ENCODE measurements at places on chromosomes 1 and 21.

GRCh38 chr1:113576271-113576670, 183.0 kb downstream of the PHTF1 start:
- no peak for DNase-seq

DNA sequence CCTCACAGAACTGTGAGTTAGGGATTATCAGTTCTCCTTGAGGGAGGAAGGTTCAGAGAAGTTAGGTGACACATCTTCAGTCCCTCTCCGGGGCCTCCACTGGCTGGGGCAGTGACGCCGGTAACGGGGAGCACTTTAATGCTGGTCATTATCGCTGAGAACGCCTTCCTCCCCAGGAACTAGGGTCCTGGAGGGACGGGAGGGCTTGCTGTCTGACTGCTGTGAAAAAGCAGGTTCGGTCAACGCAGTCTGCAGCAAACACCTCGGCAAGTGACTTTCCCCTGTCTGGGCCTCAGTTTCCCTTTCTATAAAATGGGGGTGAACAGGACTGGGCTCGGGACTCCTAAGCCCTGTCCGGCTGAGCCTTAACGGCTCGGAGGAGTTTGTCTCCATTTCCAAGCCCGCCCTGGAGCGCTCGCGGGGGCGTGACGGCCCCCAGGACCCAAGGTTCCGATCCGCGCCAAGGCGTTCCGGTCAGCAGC, 341 bp upstream of the TMEM61 start:
- no peak for DNase-seq

DNA sequence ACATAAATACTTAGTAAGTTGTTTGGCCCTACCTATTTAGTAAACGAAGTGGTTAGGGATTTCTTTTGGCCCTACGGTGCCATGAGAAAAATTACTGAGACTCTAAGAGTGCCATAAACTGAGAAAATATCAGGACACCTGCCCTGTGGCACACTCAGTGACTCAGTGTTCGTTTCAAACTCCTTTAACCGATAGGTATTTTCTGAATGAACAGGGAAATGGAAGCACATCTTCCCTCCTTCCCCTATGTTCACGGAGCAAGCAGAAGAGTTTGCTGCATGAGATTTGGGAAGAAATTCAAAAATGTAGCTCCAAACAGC, 134.2 kb downstream of the KAZN start:
- no peak for DNase-seq

- DNase-seq = peak; percentile 59
These were observed 9.4 kb upstream of the THEMIS2 start for GRCh38 chr1:27862671-27863537.

DNA sequence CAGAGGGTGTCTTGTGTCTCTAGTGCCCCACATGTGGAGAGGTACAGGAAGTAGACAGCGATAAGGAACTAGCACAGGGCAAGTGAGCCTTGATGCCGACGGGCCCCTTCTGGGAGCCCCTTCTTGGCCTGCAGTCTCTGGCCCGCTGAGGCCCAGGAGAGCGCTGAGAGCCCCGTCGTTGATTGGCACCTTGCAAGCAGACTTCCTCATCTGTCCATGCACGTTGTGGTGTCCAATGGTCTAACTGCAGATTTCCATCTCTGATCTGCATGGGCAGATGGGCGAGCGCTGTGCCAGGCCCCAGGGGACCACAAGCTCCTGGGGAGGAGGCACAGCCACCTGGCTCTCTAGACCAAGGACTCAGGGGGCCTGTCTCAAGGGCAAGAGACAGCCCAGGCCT, 32.4 kb downstream of the PLEKHA6 start:
- DNase-seq = no peak

GRCh38 chr1:207421078-207421477, 33.0 kb upstream of the CR2 start:
- DNase-seq = no peak

- DNase-seq = peak; percentile 77
These were observed 1.6 kb upstream of the SH3BGRL3 start for GRCh38 chr1:26278303-26278702.

- DNase-seq = peak; percentile 65
These were observed at the start of gene PFKL for GRCh38 chr21:44299458-44300261. Gene PFKL (plus strand): TSS chr21:44300053. CDS start chr21:44300106, 53 bp downstream.

- DNase-seq = no peak
These were observed 36.4 kb downstream of the ITGB3BP start for GRCh38 chr1:63486629-63487028.

DNA sequence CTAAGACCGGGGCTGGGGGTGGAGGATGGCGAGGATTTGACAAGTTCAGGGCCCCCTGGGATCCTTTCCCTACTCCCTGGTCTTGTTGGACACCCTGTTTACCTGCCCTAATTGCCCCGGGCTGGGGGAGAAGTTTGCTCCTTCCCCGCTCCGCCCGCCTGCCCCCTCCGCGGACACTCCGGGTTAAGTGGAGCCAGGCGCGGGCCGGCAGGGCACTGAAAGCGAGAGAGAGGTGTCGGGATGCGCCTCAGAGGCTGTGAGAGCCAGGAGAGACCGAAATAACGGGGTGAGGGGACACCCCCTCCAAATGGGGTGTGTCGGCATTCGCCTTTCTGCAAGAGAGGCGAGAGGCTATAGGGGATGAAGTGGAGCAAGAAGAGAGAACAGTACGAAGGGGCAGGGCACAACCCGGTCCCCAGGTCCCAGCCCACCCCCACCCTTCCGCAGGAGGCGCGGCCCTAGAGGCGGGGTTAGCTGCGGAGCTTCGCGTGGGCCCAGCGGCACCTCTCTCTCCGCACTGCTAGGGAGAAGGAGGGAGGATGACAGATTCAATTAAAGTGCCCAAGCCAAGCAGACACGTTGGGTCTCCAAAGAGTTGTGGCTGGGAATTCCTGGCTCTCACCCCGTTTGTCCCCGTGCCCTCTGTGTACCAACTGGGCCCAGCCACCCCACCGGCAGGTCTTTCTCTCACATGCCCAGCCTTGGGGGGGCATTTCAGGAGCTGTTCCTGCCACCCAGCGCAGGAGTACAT, 3.8 kb downstream of the EFNA3 start:
- DNase-seq = no peak

DNA sequence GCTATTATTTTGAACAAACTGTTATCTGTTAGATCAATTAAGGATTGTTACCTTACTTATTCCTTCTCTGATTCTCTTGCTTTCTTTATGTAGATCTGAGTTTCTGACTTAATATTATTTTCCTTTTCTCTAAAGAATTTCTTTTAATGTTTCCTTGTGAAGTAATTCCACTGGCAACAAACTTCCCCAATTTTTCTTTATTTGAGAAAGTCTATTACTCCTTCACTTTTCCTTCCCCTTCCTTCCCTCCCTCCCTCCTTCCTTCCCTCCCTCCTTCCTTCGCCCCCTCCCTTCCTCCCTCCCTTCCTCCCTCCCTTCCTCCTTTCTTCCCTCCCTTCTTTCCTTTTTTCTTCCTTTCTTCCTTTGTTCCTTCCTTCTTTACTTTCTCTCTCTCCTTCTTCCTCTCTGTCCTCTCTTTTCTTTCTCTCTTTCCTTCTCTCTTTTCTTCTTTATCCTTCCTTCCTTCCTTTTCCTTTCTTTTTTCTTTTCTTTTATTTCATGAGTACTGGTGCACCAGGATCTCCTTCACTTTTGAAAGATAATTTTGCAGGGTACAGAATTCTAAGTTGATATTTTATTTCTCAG, 177.5 kb downstream of the DNM3 start:
- DNase-seq = no peak

GRCh38 chr21:44802396-44803153, 955 bp upstream of the UBE2G2 start:
- peak; percentile 54 for DNase-seq

DNA sequence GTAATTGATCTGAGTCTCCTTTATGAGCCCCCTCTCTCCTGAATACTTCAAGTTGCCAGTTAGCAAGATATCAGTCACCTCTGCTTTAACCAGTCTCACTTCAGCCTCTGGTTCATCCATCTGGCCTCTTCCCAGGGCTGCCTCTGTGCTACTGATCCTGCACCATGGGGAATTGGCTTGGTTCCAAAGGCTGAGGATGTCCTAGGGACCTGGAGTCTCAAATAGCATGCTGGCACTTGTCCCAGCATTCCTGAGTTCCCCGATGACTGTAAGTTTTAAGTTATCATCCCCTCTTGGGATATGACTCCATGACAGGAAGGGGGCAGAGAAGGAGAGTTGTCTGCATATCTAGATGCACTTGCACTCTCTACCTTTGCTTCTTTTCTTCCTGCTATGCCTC, 252.0 kb downstream of the PTBP2 start:
- no peak for DNase-seq

GRCh38 chr1:151065089-151065645, 5.0 kb downstream of the MLLT11 start:
- DNase-seq = no peak

DNA sequence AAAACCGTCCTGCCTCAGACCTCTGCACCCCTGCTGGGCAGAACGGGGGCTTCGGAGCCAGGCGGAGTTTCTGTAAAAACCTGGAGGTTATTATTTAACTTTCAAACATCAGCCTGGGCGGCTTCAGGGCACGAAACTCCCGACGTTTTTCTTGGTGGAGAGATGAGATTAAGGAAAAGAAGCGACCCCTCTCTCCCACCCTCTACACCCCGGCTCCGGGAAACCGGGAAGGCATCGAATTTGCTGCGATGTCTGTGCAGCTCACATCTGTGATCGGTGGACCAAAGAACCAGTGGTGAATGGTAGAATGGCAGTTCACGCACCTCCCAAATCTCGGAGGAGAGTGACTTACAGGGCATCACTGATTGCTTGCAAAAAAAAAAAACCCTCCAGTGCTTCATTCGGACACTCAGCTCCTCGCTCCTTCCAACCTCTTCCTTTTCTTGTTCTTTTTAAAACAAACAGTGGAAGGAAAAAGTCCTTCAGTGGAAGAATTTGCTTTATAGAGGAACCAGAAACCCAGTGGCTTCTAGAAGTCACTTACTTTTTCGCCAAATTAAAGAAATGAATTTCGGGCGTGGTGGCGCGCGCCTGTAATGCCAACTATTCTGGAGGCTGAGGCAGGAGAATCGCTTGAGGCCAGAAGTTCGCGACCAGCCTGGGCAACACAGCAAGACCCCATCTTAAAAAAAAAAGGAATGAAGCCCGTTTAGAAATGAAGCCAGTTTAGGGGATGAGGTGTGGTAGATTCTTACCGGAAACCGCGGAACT, 884 bp downstream of the PHACTR4 start:
- peak; percentile 59 for DNase-seq
